Activated CD4-positive, alpha-beta memory T cell treated with anti-CD3 and anti-CD28 coated beads, Interleukin-2, amount 10 ng/mL, durations not matched to agents 7 days and 5 days (primary cell): ENCODE measurements at places on chromosomes 16 and 17.

GRCh38 chr16:82655072-82655714 is 28.4 kb downstream of the CDH13 start:
- peak overlapping the region; percentile 97 for H3K27ac ChIP-seq
- H3K36me3 ChIP-seq, result peaks cover 5% of the 10 kb centered on the region
- H3K4me1 ChIP-seq, result peaks cover 96% of the 10 kb centered on the region

GRCh38 chr16:8430401-8430800 is 159.9 kb downstream of the TMEM114 start:
- DNase-seq, result no peak
- no peaks in the 10 kb centered on the region for H3K27me3 ChIP-seq
- H3K4me3 ChIP-seq, result no peak overlapping the region

- no peaks in the 10 kb centered on the region for H3K27me3 ChIP-seq
- H3K4me1 ChIP-seq, result no peaks in the 10 kb centered on the region
- no peak for DNase-seq
- no peak overlapping the region for H3K27ac ChIP-seq
- no peaks in the 10 kb centered on the region for H3K36me3 ChIP-seq
These were observed 29.8 kb upstream of the LCMT1 start for GRCh38 chr16:25081702-25082101.

DNA sequence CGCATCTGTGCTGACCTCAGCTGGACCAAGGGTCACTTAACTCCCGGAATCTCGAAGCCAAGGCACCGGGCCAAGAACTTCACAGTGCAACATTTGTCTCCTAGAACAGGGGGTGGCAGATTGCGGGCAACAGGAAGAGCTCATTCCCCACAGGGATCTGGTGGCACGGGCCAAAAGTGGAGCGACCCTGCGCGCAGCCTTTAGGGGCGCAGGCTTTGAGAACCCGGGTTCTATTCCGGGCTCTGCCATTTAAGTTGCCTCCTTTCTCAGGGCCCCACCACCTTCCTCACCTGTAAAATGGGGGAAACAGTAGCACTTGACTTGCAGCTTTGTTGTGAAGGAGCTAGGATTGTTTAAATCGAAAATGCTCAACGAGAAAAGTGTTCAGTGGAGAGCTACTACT is 651 bp downstream of the SHMT1 start:
- H3K4me1 ChIP-seq, result peaks cover 30% of the 10 kb centered on the region
- peak overlapping the region; percentile 94 for H3K4me3 ChIP-seq
- no peak for DNase-seq
- H3K27me3 ChIP-seq, result no peaks in the 10 kb centered on the region
- peaks cover 14% of the 10 kb centered on the region for H3K36me3 ChIP-seq

DNA sequence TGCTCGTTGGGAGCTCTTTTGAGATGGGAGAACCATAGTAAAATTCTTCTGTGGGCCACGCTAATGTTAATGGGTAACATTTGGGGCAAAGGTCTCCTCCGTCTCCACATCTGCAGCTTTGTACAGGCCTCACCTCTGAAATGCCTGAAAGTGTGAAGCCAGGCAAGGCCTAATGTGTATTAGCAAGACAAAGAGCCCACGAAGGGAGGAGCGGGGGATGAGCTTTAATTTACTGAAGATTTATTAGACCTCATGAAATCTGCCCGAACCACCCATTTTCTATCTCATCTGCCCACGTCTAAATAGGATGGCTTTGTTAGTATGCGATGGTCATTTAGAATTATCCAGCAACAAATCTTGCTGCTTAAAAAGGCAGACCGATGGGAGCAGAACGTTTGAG is 408.9 kb downstream of the PMP22 start:
- no peaks in the 10 kb centered on the region for H3K27me3 ChIP-seq
- H3K36me3 ChIP-seq, result no peaks in the 10 kb centered on the region

DNA sequence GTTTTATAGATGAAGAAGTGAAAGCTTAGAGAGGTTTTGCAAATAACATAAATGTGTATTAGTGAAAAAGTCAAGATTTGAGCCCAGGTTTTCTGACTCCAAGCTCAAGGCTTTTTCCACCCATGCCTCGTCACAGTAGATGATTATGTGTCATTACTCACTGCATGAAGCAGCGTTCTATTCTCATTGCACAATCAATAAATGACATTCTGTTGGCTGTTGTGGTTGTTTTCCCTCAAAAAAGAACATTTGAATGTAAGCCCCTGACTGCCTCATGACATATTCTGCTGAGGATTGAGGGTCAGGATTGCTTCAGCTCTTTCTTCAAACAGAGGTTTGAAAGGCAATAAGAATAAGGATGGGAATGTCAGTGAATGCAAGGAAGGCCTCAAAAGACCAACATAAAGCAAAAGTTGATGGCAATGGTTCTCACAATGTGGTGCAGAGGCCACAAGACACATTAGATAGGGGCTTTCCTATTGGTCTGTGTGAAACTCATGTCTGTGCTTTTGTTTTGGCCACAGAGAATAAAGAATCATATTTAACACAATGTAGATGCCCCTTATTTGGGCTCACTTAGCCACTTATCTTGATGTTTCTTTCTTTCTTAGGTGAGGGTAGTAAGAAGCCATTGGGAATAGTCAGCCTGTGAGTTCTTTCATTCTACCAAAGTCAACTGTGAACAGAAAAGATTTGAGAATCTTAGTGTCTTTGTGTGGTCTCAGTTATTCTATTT is 5.4 kb upstream of the MMD start:
- no peak overlapping the region for H3K4me3 ChIP-seq
- no peak for DNase-seq
- peaks cover 44% of the 10 kb centered on the region for H3K27me3 ChIP-seq
- no peak overlapping the region for H3K27ac ChIP-seq
- H3K36me3 ChIP-seq, result no peaks in the 10 kb centered on the region
- H3K4me1 ChIP-seq, result peaks cover 8% of the 10 kb centered on the region

DNA sequence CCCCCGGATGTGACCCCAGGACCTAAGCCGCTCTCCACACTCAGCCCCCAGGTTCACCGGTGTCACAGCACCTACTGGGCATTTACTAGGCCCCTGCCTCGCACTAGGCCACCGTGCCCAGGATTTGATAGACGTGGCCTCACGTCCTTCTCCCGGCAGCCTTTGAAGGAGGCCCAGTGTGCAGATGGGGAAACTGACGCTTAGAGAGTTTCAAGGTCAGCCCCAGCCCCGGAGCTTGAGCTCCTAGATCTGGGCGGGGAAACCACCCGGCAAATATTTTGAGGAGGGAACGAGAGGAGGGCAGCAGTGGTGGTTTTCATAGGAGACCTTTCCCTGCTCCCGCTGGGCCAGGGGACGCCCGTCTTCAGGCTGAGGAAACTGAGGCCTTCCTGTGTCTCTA is 10.3 kb downstream of the ZFPM1 start:
- no peaks in the 10 kb centered on the region for H3K27me3 ChIP-seq
- H3K4me3 ChIP-seq, result no peak overlapping the region
- no peaks in the 10 kb centered on the region for H3K36me3 ChIP-seq
- peaks cover 27% of the 10 kb centered on the region for H3K4me1 ChIP-seq
- DNase-seq, result no peak

DNA sequence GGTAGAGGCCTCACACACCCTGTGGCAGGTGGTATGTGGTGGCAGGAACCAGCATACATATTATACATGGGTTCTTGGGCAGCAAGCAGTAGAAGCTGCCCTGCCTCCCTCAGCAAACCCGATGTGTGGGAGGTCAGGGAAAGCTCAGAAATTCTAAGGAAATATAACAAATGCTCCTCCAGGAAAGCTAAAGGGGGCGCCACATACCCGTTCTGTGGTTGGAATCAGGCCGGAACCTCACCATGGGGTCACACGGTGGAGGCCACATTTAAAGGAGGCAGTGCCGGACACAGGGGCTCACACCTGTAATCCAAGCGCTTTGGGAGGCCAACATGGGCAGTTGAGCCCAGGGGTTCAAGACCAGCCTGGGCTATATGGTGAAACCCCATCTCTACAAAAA is 12.4 kb upstream of the KATNB1 start:
- H3K27ac ChIP-seq, result no peak overlapping the region
- H3K4me3 ChIP-seq, result no peak overlapping the region
- H3K36me3 ChIP-seq, result no peaks in the 10 kb centered on the region
- H3K27me3 ChIP-seq, result no peaks in the 10 kb centered on the region
- DNase-seq, result no peak

DNA sequence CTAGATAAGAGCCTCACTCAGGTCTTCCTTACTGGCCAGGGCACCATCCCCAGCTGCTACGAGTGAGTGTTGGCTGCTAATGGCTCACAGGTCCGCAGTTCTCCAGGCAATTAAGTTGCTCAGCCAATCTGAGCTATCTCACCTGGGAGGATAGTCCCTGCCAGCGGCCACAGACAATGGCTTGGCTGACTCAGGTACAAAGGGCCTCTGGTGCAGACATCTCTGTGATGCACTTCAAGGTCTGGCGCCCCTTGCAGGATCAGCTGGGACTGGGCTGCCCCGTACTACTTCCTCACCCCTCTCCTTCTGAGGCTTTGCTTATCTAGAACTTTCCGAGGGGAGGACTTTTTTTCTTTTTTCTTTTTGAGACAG is 49.2 kb upstream of the EMP2 start:
- H3K4me3 ChIP-seq, result no peak overlapping the region
- no peaks in the 10 kb centered on the region for H3K4me1 ChIP-seq
- no peak for DNase-seq
- no peaks in the 10 kb centered on the region for H3K36me3 ChIP-seq
- H3K27me3 ChIP-seq, result peaks cover 8% of the 10 kb centered on the region

DNA sequence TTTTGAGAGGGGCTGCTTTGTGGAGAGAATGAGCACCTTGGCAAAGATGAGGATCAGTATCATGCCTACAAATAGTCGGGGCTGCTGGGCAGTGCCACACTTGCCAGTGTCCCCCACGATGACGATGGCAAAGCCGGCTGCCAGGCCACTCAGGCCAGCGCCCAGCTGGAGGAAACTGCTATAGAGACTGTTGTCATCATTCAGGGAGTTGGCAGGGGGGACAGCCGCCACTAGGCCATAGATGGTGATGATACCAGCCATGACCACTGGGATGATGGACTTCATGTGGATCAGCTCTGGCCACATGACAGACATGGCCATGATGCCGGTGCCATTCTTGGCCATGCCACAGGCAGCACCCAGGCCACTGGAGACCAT is 23.8 kb downstream of the MINK1 start:
- H3K27ac ChIP-seq, result no peak overlapping the region
- H3K36me3 ChIP-seq, result peaks cover 27% of the 10 kb centered on the region
- no peaks in the 10 kb centered on the region for H3K27me3 ChIP-seq
- no peak for DNase-seq
- H3K4me3 ChIP-seq, result no peak overlapping the region

DNA sequence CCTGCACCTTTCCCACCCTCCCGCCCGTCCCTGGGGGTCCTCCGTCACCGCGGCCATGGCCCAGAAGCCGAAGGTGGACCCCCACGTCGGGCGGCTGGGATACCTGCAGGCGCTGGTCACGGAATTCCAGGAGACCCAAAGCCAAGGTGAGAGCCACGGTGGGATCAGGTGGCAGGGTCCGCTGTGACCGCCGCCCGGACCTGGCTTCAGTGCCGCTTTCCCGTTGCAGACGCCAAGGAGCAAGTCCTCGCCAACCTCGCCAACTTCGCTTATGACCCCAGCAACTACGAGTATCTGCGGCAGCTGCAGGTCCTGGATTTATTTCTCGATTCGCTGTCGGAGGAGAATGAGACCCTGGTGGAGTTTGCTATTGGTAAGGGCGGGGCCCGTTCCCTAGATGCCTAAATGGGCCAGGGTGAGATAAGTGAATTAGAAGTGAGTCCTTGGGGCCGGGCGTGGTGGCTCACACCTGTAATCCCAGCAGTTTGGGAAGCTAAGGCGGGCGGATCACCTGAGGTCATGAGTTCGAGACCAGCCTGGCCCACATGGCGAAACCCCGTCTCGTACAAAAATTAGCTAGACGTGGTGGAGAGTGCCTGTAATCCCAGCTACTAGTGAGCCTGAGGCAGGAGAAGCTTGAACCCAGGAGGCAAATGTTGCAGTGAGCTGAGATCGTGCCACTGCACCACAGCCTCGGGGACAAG is 617 bp downstream of the ARMC7 start:
- H3K27ac ChIP-seq, result peak overlapping the region; percentile 65
- H3K27me3 ChIP-seq, result no peaks in the 10 kb centered on the region
- peaks cover 22% of the 10 kb centered on the region for H3K36me3 ChIP-seq

DNA sequence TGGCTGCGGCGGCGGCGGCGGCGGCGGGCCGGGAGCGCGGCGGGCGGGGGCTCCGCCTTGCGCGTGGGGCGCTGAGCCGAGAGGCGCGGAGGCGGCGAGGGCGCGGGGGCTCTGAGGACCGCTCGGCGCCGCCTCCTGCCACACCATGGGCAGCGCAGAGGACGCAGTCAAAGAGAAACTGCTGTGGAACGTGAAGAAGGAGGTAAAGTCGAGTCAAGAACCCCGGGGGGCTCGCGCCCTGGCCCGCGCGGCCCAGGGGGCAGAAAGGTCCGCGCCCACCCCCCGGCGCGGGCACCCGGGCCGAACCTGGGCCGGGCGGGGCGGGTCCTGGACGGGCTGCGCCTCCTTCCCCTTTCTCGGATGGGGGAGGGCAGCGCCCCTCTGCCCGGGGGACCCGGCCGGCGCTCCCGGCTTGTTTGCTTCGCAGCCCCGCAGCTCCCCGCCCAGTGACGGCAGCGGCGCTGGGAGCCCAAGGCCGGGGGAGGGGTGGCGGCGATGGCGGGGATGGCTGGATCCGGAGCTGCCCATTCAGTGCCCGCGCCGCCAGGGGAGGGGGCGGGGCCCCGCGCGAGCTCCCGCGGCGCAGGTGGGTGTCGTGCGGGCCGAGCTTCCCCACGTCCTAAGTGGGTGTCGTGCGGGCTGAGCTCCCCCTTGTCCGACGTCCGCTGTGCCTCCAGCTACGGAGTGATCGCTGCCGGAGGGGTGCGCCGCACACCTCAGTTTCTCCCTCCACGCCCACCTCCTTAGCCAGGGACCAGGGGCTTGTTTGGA is 428 bp downstream of the SGSM2 start:
- H3K4me1 ChIP-seq, result peaks cover 8% of the 10 kb centered on the region
- DNase-seq, result peak; percentile 61
- peak overlapping the region; percentile 52 for H3K27ac ChIP-seq
- H3K4me3 ChIP-seq, result peak overlapping the region; percentile 99

GRCh38 chr16:25045696-25046381 is 30.7 kb upstream of the ARHGAP17 start:
- peaks cover 35% of the 10 kb centered on the region for H3K4me1 ChIP-seq
- no peak overlapping the region for H3K4me3 ChIP-seq
- H3K36me3 ChIP-seq, result no peaks in the 10 kb centered on the region
- H3K27ac ChIP-seq, result no peak overlapping the region
- no peaks in the 10 kb centered on the region for H3K27me3 ChIP-seq

GRCh38 chr16:20911361-20911760 is 10.8 kb downstream of the LYRM1 start:
- H3K36me3 ChIP-seq, result peaks cover 46% of the 10 kb centered on the region
- H3K27me3 ChIP-seq, result no peaks in the 10 kb centered on the region
- H3K4me1 ChIP-seq, result peaks cover 67% of the 10 kb centered on the region
- peak overlapping the region; percentile 84 for H3K27ac ChIP-seq
- no peak for DNase-seq
- peak overlapping the region; percentile 0 for H3K4me3 ChIP-seq
